ENCODE measurements at places on chromosomes 7 and 10. TPM values are rescaled to one million over a fixed set of nuclear protein-coding genes. Genes with fewer than 3 reads are reported as not detected.

RSPH10B2 gene
- not detected for total RNA-seq

DNA sequence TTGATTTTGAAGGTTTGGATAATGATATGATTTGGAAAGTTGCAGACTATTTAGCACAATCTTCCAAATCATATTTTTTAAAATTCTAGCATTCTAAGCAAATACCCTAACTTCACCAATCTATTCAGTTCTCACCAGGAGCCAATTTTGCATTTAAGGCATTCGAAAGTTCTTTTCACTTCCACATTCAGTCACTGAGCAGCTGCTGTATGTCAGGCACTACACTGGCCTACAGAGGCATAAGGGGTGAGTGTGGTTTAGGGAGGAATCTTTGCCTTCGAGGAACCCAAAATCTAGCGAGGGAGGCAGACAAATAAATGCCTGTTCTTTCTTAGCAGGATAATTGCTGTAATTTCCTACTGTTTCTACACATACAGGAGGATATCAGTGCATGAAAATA, 10.7 kb upstream of the UCN3 start:
- no peak for DNase-seq

DNA sequence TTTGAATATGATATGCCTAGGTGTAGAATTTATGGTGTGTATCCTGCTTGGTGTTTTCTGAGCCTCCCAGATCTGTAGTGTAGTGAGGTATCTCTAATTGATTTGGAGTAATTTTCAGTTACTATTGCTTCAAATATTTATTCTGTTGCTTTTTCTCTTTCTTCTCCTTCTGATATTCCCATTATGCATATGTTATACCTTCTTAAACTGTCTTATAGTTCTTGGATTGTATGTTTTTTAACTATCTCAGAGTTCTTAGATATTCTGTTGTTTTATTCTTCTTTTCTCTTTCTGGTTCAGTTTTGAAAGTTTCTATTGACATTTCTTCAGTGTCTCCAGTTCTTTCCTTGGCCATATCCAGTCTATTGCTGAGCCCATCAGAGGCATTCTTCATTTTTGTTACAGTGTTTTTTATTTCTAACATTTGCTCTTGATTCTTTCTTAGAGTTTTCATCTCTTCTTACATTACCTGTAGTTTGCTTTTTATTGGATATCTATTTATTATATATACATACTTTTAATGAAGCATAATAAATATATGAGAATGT, 205.4 kb upstream of the LRGUK start:
- no peak for DNase-seq

GRCh38 chr7:44962483-44963251, 16.1 kb downstream of the MYO1G start:
- DNase-seq, result no peak

ACTL6B gene
- total RNA-seq, result not detected

- DNase-seq, result no peak
Measured at GRCh38 chr10:117133273-117134055, 4.6 kb downstream of the VAX1 start.

- no peak for DNase-seq
Measured at GRCh38 chr7:16067711-16068110, 353.6 kb downstream of the CRPPA start.

OR6V1 gene
- total RNA-seq, result not detected

GRCh38 chr7:155683714-155684113, 39.3 kb downstream of the RBM33 start:
- DNase-seq, result no peak

GRCh38 chr7:90701021-90701420, 104.9 kb downstream of the CDK14 start:
- DNase-seq, result no peak

Data from esophagus squamous epithelium (tissue), 5 donors.